Stimulated activated CD4-positive, alpha-beta T cell treated with anti-CD3 and anti-CD28 coated beads, TNF-alpha, amount 100 ng/mL, for 4 hours (primary cell): ENCODE measurements at places on chromosomes 3 and 15.

GRCh38 chr15:87850916-87851315 is 405.6 kb downstream of the NTRK3 start:
- no peak for DNase-seq

DNA sequence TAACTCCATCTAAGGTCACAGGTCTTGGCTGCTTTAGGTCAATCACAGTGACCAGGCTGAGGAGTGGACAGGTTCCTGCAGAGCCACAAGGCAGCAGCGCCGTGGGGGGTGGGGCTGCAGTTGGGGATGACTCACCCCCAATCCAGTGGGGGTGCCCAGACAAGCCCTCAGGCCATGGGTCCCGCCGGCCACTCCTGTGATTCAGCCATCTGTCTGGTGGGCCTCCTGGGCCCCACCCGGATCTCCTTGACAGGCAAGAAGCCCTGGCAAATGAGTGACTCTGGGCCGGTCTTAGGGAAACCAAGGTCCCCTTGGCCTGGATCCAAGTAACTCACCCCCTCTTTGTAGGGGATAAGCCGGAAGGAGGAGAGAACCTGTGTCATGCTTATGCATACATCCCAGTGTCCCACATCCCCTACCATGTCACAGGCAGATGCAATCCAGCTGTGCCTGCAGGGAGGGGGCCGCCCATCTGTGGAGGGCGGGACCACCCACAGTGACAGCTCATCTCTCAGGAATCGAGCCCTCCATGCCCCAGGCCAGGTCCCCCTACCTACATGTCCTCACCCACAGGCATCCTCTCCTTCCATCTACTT is 495 bp upstream of the COL7A1 start:
- no peak for DNase-seq

DNA sequence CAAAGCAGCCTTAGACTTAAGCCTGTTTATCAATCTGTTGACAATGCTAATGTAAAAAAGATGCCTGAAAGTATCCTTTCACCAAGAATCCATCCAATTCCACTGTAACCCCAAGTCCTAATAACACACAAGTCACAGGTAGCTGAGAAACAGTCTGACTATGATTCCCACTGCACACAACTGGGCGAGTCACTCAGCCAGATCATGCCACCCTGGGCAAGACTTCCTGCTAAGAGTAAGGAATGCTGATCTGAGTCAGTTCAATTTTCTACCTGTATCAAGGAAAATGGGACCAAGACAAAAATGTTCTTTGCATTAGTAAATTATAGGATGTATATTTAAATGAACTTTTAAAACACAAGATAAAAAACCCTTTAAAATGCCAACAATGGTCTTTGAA is 33.3 kb downstream of the NPTN start:
- DNase-seq: no peak

DNA sequence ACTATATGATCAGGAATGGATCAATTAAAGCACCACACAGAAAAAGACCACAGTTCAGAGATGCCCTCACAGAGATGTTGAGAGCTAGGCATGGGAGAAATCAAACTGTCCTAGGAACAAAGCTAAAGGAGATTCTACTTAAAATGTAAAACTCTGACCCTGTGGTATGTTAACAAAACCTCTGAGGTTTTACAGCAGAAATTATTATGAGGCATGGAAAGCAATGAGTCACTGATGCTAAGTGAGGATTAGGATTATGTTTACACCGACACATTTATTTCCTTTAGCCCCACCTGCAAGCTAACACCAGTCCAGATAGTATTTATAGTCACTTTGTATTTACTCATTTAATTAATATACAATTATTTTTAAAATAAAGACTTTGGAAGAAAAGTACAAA is 1242.2 kb downstream of the OTOL1 start:
- DNase-seq: no peak

- DNase-seq: no peak
Observed at GRCh38 chr3:14297784-14298236, 104.6 kb upstream of the SLC6A6 start.

DNA sequence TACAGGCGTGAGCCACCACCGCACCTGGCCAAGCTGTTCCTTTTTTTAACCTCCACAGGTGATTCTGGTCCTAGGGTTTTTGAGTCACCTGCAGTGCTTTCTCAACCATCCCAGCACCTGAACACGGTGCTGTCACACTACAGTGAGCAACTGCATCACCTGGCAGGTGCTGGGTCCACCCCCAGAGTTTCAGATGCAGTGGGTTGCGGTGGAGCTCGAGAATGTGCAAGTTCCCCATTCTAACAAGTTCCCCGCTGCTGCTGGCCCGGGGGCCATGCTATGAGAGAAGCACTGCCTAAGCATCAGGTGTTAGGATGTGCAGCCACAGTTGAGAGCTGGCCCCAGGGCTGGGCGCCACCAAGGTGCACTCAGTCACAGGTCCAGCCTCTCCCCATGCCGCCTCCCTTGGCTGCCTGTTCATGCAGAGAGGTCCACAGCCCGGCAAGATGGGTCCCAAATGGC is 18.0 kb downstream of the ISG20 start:
- DNase-seq: no peak

DNA sequence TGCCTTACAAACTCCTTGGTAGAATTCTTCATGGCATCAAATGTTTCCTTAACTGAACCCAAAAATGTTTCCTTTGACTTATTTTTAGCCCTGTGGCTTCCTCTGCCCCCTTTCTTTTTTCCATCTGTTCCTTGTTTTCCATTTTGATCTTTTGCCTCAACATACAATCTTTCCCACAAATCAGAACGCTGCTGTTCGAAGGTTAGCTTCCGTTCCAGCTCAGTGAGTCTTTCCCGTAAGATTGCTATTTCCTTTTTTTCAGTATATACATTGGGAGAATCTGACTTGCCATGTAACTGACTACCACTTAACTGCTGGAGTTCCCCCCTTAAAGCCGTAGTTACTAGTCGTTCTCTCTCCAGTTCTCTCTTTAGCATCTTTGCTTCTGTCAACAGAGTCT is 41.2 kb downstream of the PIGB start:
- DNase-seq: no peak

DNA sequence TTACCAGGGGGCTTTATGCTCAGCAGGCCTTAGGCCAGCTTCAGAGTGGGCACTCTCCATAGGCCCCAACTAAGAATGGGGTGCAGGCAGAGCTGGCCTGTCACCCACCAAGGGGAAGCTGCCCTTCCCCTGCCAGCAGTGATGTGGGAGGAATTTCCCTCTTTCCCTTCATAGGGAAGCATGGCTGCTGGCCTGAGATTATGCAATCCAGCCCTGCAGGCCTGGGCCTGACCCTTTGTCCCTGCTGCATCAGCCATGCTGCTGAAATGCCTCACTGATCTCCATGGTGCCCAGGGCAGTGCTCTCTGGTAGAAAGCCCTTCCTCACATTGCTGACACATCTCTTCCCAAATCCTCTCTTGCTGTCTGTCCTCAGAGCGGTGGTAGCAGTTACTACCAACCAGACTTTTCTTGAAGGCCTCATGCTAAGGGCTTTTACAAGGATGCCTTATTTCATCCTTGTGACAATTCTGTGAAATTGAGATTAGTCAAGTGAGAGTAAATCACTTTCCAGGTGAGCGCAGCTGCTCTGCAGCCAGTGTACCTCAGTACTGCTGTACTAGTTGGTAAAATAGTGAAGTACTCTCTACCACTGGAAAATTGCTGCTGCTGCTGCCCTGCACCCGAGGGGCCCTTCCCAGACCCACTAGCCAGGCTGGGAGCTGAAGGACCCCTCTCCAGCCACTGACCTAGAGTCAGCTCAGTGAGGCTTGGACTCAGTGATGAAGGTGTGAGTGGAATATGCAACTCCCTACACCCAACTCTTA is 33.8 kb downstream of the MRAS start:
- DNase-seq: no peak
